NCI-H2029 (cell line): ENCODE measurements at places on chromosomes 11 and 22.
A peak's percentile ranks its signal among the peaks of the same experiment; 100 is the strongest.

GRCh38 chr22:18980829-18981228 is 44.7 kb upstream of the PRODH start:
- DNase-seq: no peak

DNA sequence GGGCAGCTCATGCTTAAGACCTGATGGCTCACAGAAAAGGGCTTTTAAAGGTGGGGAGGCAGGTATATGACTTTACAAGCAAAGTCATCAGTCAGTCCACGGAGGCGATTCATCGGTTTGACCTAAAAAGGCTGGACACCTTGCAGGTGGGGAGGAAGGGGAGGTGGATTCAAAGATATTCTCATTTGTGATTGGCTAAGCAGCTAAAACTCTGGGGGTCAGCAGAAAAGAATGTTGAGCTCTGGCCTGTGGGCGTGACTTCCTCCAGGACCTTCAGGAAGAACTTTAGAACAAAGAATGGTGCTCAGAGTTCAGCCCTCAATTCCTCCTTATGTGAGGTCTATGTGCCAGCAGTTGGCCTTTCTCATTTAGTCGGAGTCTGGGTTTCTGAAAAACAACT is 78.3 kb upstream of the LMO1 start:
- no peak for DNase-seq

GRCh38 chr11:19722702-19723101 is 10.1 kb downstream of the NAV2 start:
- DNase-seq: no peak

- DNase-seq: no peak
These were observed 124.5 kb upstream of the HSD17B12 start for GRCh38 chr11:43555816-43556611.

- no peak for DNase-seq
These were observed 22.9 kb downstream of the TUB start for GRCh38 chr11:8103909-8104308.

GRCh38 chr11:134604886-134605285 is 192.8 kb upstream of the B3GAT1 start:
- DNase-seq: no peak

DNA sequence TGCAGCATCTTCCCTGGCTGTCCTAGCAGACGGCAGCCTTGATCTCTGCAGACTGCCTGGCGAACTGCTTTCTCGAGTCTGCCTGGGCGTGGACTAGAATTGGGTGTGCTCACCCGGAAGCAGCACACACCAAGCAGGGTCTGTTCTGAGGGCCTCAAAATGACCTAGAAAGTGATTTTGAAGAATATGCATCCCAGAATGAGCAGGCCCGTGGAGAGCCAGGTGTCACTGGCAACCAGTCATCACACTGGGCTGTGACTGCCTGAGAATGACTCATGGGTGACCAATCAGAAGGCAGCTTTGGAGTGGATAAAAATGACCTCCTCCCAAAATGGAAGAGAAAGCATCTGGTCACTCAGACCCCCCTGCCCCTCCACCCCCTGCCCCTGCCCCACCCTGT is 114.9 kb upstream of the NECTIN1 start:
- no peak for DNase-seq

DNA sequence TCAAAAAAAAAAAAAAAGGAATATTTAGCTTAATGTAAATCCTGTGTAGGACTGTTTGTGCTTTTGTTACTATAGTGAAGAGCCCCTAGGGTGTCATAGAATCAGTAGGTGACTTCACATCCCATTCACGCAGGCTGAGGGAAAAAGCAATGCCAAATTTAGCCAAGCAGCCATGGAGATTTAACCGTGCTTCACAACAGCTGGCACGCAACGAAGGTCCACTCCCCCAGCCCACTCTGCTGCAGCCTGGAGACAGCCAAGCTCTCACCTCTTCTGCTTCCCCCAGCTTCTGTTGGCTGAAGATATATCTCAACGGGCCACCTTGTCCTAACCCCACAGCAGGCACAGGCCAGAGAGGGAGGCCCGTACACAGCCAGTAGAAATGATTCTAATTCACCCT is 78.8 kb upstream of the BID start:
- no peak for DNase-seq

DNA sequence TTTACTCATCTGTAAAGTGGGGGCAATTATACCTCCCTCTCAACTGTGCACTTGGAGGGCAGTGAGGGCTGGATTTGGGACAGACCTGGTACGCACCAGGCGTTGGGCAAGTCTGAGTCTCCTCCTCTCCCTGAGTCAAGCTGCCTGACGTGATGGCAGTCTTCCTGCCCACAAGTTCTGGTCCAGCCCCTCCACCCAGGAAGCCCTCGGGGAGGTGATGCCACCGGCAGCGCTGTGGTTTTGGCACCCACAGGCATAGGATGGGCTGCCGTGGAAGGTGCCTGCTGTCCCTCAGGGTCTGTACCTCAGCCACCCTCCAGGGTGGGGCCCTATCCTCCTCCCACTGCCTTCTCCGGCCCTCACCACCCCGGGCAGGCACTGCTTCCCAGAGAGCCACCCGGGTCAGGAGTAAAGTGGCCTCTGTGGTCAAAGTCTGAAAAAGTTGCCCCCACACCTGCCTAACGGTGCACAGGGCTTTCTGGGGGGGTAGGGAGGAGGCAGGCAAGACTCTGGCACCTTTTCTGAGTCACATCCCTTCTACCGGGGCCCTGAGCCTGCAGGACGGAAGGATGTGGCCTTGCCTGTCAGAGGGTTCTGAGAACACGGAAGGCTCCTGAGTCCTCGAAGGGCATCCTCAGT is 6.5 kb upstream of the APOBEC3H start:
- no peak for DNase-seq

- no peak for DNase-seq
These were observed 95.4 kb downstream of the BCR start for GRCh38 chr22:23275751-23276150.

DNA sequence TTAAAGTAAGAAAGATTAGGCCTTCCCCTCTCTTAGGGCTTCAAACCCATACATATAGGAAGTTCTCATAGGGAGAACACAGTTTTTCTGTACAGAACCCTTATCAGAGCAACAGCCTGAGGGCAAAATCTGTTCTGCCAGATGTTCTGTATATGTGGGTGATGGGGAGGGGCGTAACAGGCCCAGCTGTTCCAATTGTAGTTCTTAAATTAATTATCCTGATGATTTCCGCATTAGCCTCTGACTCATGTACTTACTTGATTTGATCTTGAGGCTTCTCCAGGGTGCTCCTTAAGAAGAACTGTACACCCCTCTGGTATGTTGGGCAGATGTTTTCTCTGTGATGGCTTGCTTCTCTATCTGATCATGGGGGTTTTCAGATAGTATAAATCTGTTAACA is 123.1 kb upstream of the C11orf87 start:
- DNase-seq: no peak

DNA sequence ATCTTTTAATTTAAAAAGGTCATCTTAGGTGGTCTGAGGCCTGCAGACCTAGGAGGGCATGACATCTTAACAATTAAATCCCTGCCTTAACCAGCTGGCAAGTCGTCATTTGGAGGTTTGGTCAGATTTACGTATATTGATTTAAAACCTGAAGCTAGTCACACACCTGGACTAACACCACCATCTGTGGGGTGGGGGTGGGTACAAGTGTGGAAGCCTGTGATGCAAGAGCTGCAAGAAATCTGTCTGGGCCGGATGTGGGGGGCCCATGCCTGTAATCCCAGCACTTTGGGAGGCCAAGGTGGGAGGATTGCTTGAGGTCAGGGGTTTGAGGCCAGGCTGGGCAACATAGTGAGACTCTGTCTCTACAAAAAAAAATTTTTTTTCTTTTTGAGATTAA is 11.6 kb downstream of the CCDC87 start:
- DNase-seq: no peak

DNA sequence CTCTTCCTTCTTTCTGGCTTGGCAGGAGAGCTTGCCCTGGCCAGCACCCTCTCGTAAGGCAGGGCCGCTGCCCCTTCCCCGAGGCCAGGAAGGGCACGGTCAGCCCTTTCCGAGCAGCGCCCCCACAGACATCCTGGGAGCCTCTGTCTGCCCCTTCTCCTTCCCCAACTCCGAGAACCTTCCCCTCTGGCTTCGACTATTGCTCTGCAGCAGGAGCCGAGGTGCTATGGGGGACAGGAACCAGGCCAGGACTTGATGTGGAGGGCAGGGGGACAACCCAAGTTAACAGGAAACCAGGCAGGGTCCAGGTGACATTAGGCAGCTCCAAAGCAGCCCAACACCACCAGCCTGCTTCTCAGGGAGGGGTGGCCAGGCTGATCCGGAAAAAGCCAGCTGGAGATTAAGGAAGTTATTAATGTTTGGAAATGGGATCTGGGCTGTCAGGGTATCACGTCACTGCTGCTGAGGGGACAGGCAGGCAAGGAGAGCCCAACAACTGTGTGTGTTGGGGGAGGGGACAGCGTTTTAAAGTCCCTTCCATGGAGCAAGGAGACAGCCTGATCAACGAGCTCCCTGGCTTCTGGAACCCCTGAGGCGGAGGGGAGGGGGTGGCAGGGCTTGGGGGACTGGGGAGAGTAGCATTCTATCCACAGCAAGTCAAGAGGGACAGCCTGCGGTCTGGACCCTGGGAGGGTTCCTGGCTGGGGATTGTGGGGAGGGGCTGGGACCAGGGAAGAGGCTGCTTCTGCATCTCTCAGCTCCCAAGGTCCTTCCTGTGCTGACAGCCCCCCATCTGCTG is 27.3 kb downstream of the SYT7 start:
- peak; percentile 94 for DNase-seq

- no peak for DNase-seq
These were observed 34.2 kb upstream of the LDLRAD3 start for GRCh38 chr11:35909511-35910265.

GRCh38 chr22:50185375-50186087 is at the start of gene TRABD:
Gene TRABD (plus strand): TSS chr22:50185913. CDS start chr22:50193061, 7,148 bp downstream.
- DNase-seq: peak; percentile 73

GRCh38 chr22:31068970-31069369 is 12.1 kb upstream of the SMTN start:
- no peak for DNase-seq

GRCh38 chr11:41323446-41323845 is 136.0 kb downstream of the LRRC4C start:
- DNase-seq: no peak

DNA sequence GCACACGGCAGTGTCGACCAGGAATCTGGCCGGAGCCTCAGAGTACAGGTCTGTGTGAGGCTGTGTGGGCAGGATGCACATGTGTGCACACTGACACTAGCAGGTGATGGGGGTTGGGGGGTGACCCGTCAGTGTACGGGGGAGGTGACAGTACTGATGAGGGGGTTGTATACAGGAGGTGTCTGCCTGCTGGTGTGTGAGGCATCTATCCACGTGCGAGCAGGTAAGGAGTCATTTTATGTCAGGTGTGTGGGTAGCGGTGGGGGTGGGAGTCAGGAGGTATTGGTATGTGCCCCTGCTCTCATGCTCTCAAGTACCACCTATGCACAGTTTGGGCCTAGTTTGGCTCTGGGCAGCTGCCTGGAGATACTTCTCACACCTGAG is 4.5 kb upstream of the PHRF1 start:
- no peak for DNase-seq

GRCh38 chr11:87150936-87151335 is 113.2 kb downstream of the TMEM135 start:
- DNase-seq: no peak

DNA sequence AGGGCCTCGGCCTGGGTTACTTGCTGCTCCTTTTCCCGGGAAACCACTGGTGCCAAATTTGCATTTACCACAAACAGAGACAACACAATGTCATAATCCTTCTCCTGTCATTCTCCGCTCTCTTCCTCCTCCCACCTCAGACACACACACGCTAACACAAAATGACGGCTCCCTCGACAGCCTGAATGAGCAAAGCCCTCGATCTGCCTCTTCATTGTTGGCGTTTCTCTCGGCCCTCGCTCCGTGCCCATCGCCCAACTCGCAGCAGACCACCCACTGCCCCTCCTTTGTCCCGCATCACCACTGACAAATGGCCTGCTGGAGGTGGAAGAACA is 12.5 kb upstream of the TCF20 start:
- DNase-seq: no peak
